ENCODE measurements at places on chromosomes 5 and 9.

- no peak for DNase-seq
Measured at GRCh38 chr5:1983919-1984695, 101.4 kb upstream of the IRX4 start.

DNA sequence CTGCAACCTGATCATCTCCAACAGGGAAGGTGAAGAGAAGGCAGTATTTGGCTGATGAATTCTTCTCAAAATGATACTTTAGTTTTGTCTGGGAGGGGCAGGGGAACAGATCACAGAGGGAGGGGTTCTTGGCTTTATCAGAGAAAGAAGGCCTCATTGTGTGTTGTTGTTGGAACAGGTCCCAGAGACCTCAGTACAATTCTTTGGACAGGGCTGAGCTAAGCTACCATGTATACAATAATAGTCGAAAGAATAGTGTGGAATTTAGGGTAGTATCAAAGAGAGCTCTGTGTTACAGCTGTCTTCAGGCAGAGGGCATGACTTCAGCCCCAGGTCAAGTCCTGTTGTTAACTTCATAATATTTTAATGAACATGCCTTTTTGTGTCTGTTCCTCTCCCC lies 39.9 kb downstream of the ARHGAP26 start:
- DNase-seq = no peak

GRCh38 chr5:143496943-143497342 lies 93.5 kb upstream of the NR3C1 start:
- DNase-seq = no peak

DNA sequence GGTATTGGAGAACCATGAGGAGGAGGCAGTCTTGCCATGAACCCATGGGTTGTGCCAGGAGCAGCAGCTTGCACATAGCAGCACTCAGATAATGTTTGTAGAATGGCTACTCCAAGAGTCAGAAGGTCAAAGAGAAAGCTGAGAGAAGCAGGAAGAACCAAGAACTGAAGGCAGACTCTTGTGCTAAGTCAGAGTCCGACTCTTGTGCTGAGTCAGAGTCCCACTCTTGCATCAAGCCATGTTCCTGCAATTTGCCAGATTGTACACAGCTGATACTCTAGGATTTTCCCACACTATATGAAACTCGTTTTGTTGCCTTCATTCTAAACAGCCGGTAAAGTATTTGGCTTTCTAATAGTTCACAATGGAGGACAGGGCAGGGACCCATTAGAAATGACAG lies 26.2 kb upstream of the HSPA9 start:
- DNase-seq = no peak

GRCh38 chr5:96402500-96402899 lies 30.5 kb downstream of the PCSK1 start:
- DNase-seq = no peak

DNA sequence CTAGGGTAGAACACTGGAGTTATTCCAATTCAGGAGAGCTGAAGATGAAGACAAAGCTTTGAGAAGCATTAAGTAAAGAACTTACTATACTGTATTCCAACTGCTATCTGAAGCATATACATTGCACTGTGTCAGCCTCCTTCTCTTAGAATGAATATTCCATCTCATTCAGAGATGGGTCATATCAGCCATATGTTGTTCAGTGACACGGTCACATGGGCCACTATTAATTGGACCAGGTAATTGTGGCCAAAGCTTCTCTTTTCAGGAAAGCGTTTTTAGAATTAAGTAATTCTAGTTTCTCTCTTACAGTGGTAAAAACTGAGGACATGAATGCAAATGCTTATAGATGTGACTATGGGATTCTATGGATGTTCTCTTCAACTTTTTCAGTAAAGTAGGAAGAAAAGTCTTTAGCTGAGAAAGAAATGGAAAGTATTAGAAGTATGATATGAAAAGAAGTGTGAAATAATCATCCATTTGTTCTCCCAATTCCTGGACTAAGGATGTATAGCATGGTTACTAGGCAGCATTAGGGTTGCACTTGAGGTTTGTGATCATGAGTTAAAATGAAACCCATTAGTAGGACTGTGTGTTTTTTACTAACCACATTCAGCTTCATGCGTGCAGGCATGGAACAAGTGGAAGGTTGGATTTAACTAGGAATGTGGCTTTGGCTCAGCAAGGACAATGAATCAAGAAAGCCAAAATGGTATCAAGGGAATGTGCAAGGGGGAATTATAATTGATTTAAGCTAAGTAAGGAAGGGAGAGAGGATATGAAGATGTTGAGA lies 40.9 kb downstream of the CETN3 start:
- DNase-seq = no peak

GRCh38 chr9:21679432-21679831 lies 123.0 kb upstream of the MTAP start:
- no peak for DNase-seq

DNA sequence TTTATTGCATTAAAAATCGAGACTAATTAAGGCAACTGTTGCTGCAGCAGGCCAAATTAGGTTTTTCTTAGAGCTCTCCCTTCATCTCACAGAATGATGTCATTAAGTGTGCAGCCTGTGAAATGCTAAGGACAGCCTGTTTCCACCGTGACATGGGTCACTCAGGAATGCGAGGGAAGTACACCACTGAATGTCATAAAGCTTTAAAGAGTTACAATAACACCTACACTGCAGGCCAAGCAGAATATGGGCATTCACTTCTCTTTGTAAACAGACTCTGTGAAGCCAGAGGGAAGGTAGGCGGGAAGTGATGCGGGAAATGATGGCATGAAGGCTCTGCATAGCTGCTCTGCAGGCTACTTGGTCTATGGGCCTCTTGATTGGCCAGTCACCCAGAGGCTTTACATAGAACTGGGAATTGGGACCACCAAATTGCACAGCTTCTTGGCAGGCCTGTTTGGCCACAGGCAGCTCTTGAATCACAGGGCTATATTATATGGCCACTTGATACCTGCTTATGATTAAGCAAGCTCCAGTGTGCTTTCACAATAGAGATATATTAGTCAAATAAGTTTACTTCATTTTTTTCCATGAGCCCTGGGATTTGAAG lies 28.4 kb upstream of the AOPEP start:
- no peak for DNase-seq

DNA sequence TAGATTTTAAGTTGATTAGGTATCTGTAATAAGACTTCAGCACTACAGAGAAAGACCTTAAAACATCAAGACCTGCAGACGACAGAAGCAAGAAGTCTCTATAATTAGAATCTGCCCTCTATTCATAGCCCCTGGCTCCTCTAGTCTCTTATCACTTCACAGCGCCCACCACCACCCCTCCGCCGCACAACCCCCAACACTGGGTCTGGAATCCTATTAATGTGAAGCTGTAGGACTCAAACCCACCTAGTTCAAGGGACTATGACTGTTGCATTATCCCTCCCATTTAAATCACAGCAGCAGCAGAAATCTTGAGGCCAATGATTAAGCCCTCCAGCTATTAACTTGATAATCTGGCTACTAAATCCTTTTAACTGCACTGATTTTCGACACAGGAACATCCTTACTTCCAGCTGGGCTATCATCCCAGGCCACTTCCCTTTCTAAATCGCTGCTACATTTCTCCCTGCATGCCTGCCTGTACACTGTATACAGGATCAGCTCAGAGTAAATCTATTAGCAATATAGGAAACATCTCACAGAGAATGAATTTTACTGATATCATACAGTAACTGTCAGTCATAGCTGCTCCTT lies 159.5 kb upstream of the GRAMD2B start:
- no peak for DNase-seq

DNA sequence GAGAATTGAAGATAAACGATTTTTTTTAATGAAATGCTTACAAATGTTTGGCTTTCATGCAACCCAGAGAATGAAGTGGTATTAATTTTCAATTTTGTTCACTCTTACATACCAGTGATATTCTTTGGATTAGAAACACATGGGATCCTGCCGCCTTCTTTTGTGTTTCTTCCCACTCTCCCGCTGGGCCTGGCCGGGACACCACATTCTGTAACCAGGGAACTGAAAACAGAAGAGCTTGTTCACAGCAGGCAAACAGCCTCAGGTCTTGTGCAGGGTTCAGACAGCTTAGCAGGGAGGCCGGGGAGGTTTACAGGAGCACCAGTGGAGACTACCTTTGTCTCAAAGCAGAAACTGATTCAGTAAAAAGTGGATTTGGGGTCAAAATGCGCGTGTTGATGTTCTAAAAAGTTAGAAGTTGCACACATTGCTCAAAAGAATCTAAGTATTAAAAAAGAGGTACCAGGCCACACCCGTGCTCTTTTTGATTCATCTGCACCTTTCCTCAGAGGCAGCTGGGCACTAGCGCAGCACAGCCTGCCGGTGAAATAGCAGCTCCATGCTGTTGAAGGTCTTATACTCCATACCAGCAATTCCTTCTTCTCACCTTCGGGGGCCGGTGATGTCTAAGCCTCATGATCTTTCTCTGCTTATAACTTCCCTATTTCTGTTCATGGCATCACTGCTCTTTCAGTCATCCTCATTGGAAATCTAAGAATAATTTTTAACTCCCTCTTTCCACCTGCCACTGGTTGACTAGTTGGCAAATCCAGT lies 67.1 kb downstream of the GRAMD2B start:
- no peak for DNase-seq

GRCh38 chr9:129703667-129704355 lies 38.4 kb downstream of the PRRX2 start:
- DNase-seq = no peak

DNA sequence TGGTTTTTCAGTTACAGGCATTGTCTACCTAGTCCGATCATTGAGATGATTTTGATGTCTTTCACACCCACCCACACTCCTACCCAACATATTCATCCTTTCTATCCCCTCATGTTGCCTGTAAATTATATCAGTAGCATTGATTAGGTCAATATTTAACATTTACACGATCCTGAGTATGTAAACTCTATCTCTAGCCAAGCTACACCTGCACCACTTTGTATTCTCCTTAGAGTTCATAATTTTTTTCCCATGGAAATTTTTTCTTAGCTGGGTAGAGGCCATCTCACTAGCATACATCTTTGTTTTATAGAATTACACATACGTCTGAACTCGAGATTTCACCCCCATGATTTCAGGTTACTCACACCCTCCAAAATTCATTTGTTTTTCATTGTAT lies 30.6 kb downstream of the GCNT4 start:
- no peak for DNase-seq

GRCh38 chr5:40312205-40312604 lies 367.5 kb upstream of the PTGER4 start:
- no peak for DNase-seq

- DNase-seq = no peak
Measured at GRCh38 chr5:59267033-59267432, 626.5 kb downstream of the PDE4D start.

- DNase-seq = no peak
Measured at GRCh38 chr5:107636555-107636954, 34.2 kb downstream of the EFNA5 start.

DNA sequence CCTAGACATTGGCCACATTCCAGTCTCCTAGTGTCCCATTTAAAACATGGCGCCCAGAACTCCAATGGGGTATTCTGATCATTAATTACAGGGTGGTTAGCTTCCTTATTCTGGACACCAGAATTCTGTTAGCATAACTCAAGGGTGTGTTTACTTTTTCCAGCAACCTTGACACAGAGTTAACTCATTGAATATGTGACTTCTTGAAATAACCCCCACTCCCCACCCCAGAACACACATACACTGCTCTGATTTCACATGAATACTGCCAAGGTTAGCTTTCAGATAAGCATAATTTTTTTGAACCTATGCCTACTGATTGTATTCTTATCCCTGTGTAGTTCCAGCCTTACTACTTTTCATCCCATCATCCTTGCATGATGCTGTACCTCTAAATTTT lies 151.1 kb downstream of the SMARCA2 start:
- no peak for DNase-seq

- DNase-seq = no peak
Measured at GRCh38 chr5:1724822-1725602, 74.6 kb downstream of the MRPL36 start.

DNA sequence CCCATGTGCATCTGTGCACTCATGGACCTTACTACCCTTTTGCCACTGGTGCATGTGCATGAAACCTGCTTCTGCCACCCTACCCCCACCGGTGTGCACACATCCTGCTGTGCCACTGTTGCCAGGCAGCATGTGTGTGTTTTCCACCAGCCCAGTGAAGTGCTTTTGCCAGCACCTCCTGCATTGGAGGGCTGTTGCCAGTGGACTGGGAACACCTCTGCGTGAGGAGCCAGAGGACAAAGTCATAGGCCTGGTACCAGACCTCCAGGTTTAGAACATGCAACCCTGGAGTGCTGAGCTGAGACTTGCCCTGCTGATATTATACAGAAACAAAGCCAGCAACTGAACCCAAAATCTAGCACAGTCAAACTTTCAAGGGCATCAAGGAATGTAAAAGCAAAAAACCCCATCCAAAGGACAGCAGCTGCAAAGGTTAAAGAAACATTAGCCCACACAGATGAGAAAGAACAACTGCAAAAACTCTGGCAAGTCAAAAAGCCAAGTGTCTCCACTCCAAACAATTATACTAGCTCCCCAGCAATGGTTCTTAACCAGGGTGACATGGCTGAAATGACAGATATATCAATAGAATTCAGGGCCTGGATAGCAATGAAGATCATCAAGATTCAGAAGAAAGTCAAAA lies 70.6 kb upstream of the PTPN3 start:
- DNase-seq = no peak

GRCh38 chr5:39760385-39761198 lies 335.8 kb upstream of the DAB2 start:
- DNase-seq = no peak

GRCh38 chr9:17509151-17509550 lies 69.7 kb upstream of the SH3GL2 start:
- no peak for DNase-seq

GRCh38 chr9:21287280-21287679 lies 17.8 kb downstream of the IFNA5 start:
- DNase-seq = no peak

DNA sequence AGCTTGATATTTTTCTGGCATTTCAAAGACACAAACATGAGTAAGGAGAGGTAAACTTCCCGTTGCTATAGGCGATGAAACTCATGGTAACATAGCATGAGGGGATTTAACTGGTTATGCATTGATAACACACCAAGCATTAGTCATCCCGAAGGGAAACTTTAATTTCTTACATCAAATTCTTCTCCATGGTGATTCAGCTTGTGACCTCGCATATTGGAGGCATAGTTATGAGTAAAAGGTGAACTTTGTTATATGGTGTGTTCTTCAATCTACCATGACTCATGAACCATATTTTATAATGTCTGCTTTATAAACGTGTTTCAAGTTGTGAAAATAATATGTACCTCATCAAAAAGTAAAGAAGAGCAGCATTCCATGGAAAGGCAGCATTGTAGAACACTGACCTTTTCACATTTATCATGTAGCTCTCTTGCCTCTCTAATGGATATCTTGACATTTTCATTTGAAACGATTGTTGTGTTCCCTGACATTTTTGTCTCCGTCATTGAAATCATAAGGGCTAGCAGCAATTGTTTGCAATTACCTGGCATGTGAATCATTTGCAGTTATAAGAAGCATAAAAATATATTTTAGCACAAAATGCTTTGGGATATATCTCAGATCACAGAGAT lies 491.8 kb downstream of the ANXA1 start:
- no peak for DNase-seq

GRCh38 chr5:131363811-131364506 lies 100.1 kb downstream of the CDC42SE2 start:
- no peak for DNase-seq

- peak; percentile 61 for DNase-seq
Measured at GRCh38 chr9:129143031-129143927, 32.1 kb downstream of the PTPA start.

- DNase-seq = no peak
Measured at GRCh38 chr5:9121597-9121996, 424.3 kb downstream of the SEMA5A start.

GRCh38 chr9:136044971-136045594 lies 50.0 kb downstream of the NACC2 start:
- no peak for DNase-seq

All from stimulated activated naive CD8-positive, alpha-beta T cell treated with anti-CD3 and anti-CD28 coated beads, Interleukin-15, amount 100 ng/mL, for 72 hours (primary cell).